ENCODE measurements at places on chromosomes 16 and 17.

DNA sequence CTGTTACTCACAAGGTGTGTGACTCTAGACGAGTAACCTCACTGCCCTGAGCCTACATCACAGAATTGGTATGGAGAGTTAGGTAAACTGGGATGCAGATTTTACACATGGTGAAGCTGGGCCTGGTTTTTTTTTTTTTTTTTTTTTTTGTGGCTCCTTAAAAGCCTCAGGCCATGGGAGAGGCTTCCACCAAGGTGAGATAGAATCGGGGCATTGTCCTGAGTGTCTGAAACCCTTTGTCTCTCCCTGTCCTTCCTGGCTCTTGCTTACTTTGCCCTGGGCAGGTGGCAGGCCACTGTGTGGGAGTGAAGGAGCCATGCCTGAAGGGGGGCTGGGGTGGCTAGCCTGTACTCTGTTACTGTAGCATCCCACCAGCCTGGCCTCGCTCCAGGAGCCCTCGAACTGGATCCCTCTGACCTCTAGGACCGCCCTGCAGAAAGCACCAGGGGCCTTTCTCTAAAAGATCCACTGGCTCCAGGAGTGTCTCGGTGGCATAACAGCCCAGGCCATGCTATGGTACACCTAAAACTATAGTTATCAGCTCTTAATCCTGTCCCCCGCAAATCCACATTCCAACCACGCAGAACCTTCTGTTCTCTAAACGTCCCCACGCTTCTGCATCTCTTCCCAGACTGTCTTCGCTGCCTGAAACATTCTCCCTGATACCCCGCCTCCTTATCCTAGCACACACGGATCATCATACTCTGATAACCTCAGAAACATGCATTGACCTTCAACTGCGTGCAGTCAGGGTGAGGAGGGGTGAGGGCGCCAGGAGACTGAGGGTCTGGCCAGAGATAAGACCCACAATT lies 1.7 kb upstream of the SLC13A2 start:
- DNase-seq = no peak

DNA sequence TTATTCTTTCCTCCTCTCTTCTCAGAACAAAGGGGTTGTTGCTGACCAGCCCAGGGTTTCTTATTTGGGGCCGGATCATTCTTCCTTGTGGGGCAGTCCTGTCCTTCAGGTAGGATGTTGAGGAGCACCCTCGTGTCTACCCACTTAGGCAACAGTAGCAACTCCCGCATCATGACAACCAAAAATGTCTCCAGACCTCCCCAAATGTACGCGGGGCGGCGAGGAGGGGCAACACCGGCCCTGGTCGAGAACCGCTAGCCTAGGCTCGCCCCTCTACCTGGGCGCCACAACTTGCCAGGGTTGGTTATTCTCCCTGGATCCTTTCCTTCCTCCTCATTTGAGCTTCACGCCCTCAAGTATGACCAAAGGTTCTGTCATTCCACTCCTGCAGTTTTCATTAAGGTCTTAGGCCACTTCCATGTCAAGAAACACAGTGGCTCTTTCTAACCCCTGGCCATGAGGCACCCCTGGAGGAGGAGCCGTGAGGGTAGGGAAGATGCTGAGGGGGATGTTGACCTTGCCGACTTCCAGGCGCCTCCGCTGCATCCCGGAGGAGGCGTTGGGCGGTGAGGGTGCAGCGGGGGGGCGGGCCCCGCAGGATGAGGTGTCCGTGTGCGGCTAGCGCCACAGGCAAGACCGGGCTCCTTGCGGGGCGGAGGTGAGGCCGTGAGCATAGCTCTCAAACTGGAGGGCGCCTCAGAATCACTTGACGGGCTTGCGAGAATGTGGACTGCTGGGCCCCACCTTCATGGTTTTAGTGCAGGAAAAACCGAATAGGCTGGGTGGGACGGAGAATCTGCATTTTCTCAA lies 712 bp upstream of the SPECC1 start:
- peak; percentile 8 for DNase-seq

DNA sequence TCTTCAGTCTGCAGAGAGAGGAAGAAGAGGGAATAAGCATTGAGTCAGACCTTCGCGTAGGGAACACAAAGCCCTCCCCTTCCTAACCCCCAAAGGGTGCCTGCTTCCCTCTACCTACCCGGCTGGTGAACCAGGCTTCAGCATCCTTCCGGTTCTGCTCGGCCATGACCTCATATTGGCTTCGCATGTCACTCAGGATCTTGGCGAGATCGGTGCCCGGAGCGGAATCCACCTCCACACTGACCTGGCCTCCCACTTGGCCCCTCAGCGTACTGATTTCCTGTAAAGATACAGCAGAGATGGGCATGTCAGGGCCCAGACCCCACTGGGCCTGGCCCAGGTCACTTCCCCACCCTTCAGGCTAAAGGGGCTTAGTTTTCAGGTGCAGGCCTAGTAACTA lies 3.8 kb downstream of the KRT19 start:
- no peak for DNase-seq

DNA sequence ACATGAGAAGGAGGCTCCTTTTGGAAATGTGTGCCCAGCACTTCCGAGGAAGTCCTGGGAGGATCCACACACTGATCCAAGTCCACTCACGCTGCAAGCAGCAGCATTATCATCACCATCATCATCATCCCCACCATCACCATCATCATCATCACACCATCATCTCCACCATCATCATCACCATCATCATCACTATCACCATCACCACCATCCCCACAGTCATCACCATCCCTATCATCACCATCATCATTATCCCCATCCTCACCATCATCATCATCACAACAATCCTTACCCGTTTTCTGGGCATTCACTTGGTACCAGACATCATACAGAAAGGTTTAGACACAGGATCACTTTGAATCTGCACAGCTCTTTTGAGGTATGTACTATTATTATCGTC lies 47.8 kb upstream of the ACSF3 start:
- DNase-seq = no peak

DNA sequence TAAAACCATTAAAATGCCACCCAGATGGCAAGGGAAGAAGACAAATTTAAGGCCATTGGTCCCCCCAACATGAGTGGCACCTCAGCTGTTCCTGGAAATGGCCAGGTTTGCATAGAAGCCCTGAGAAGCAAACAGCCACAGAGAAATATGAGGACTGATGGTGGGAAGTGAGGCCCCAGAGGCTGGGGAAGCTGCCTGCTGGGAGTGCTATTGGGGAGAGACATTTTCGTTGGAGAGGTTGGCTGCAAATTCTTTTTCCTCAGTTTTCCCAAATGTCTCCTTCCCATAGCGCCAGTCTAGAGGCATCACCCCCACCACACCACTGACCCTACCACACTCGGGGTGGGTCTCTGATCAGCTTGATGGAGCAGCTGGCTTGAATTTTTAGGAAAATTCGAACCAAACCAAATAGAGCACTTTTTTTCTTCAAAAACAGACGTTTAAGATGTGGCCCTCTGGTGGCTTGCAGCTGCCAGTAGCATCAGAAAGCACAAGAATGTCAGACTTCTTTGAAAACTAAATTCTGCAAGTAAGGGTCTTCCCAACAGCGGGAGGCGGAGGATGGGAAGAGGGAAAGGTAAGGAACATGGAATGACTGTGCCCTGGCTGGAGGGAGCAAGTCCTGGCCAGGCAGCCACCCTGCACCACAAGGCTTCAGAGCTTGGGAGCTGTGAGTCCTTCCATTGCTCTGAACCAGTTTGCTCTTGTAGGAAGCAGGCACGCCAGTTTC lies 13.2 kb upstream of the SLC12A3 start:
- peak; percentile 61 for DNase-seq

DNA sequence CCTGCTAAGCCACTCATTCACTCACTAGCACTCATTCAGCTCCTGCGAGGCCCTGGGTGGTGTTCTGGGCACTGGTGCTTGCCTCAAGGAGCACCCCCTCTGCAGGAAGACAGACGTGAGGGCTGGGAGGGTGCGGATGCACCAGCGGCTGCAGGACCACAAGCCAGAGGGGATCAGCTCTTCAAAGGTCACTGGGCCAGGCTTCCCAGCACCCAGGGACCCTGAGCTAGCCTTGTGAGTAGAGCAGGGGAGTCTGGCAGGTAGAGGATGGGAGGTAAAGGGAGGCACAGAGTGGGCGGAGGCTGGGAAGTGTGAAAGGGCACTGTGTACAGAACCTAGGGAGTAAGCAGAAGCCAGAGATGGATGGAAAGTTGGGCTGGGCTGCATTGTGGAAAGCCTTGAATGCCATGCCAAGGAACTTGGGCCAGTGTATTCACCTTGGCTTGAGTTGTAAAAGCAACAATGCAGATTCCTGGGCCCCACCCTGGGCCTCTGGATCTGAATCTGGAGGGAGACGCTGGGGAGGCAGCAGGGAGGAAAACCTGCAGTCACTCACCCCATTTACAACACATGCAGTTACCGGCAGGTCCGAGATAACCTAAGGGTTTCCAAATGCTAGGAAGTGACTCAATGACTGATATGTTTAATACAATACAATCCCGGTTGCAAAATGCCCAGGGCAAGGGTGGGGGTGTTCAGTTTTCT lies 1.7 kb downstream of the IL4R start:
- DNase-seq = peak; percentile 84

DNA sequence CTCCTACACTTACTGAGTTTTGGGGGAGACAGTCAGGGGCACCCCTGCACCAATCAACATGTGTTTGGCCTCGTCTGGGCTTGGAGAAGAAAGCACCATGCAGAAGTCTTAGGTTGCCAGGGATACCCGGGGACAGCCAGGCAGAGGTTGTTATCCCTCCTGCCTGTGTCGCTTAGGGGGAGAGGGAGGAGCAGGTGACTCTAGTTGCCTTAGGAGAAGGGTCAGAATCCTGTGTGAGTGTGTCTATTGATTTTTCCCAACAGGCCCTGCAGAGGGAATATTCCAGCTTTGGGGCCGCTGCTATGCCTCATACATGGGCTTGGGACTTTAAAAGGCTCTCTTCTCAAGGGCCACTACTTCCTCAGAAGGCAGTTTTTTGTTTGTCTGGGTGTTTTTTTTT lies 89.1 kb downstream of the RGS9 start:
- no peak for DNase-seq

- DNase-seq = no peak
Measured at GRCh38 chr17:73647301-73647695, 3.1 kb upstream of the SDK2 start.

GRCh38 chr16:76683051-76683450 lies 405.9 kb downstream of the CNTNAP4 start:
- no peak for DNase-seq

DNA sequence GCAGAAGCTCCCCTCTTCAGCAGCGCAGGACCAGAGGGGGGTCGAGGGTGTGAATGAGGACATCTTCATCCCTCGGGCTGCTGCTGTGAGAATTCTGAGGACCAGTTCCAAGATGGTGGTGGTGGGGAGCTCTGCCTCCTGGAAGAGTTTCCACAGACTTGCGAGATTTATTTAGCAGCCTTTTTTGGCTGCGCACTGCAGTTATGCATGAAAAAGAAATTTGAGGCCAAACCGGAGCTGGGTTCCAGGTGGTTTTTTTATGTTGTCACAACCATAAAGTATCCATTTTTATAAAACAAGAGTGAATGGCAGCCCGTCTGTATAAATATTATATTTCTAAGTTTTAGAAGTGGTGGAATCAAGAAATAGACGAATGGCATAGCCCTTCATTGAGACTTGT lies 76.9 kb upstream of the CLEC18A start:
- no peak for DNase-seq

DNA sequence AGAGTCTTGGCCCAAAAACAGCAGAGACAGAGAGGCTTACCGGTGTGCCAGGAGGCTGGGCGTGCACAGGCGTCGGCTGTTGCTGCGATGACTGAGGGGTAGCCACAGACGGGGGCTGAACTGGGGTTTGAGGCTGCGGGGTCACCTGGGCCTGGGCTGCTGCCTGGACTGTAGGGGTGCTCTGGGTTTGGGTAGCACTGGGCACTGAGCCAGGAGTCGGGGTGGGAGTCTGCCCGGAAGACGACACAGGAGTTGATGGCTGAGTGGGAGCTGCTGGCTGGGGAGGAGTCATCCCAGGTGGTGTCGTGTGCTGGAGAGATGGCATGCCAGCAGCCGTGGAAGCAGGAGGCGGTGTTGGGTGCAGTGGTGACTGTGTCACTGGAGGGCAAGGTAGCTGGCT lies 53.2 kb upstream of the TRAP1 start:
- no peak for DNase-seq

- DNase-seq = no peak
Measured at GRCh38 chr17:38617967-38618760, 12.4 kb upstream of the SRCIN1 start.

DNA sequence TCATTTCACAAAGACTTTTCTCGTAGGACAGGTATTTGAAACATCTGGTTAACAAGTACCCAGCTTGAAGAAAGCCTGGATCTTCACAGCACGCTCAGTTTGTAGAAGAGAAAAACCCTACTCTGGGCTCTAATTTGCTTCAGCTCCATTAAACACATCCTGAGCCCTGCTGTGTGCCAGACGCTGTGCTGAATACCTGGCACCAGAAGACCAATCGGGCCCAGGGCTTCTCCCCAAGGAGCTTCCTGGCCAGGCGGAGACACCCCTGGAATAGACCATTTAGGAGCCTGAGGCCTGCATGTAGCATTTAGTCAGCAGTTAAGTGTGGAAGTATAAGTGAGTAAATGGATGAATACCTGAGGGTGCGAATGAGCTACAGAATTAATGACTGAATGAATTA lies 8.9 kb upstream of the ABAT start:
- DNase-seq = no peak

DNA sequence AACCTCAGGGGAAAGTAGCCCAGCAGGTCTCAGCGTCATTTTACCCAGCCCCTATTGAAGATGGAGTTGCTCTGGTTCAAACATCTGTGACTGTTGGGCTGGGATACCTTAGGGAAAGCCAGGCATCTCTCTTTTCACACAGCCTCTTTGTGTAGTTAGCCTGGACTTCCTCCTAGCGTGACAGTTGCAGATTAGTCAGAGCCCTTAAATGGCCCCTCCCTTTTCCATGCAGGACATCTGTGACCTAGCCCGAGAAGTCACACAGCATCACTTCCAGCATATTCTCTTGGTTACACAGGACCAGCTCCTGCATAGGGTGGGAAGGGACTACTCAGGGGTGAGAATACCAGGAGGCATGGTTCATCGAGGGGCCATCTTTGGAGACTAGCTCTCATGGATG lies 375.0 kb upstream of the RBFOX1 start:
- DNase-seq = no peak

DNA sequence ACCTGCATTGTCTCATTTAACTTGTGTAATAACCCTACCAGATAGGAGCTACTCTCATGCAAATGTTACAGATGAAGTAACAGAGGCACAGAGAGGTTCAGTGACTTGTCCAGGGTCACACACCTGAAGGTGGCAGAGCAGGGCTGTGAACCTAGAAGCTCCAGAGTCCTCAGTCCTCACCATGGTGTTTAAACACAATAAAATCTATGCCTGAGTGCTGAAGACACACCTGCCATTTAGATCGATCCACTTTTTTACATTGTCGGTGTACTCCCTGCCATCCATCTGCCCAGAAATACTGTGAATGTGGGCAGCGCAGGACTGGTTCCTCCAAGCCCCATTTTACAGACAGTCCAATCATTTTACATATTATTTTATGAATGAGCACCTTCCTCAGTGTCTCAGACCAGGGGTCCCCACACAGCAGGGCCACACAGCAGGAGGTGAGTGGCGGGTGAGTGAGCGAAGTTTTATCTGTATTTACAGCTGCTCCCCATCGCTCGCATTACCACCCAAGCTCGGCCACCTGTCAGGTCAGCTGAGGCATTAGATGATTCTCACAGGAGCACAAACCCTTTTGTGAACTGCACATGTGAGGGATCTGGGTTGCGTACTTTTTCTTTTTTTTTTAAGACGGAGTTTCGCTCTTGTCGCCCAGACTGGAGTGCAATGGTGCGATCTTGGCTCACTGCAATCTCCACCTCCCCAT lies 5.6 kb downstream of the IL4R start:
- DNase-seq = no peak

All from iris pigment epithelial cell (primary cell).